Activated T-cell treated with anti-CD3 and anti-CD28 coated beads for 24 hours (primary cell): ENCODE measurements at places on chromosomes 4 and X.

GRCh38 chr4:101201421-101201820 lies 145.9 kb downstream of the PPP3CA start:
- DNase-seq = no peak

DNA sequence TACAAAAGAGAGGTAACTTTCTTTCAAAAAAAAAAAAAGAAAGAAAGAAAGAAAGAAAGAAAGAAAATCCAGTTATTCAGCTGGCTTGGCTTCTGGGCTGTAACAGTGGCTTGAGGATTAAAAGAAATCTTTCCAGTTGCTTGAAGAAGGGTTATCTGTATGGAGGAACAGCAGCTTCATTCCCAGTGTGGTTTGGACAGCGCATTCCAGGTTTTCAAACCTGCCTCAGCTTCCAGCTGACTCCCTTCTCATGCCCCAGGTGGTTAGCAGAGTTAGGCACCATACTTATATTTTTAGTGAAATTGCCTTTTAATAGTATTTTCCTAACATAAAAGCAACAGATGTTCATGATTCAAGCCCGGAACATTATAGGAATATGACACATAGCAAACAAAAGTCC lies 48.6 kb downstream of the TMEM164 start:
- DNase-seq = no peak

GRCh38 chr4:15657366-15657765 lies 2.2 kb upstream of the FBXL5 start:
- no peak for DNase-seq

- DNase-seq = no peak
These were observed 805.4 kb upstream of the GALNTL6 start for GRCh38 chr4:171007618-171008390.

DNA sequence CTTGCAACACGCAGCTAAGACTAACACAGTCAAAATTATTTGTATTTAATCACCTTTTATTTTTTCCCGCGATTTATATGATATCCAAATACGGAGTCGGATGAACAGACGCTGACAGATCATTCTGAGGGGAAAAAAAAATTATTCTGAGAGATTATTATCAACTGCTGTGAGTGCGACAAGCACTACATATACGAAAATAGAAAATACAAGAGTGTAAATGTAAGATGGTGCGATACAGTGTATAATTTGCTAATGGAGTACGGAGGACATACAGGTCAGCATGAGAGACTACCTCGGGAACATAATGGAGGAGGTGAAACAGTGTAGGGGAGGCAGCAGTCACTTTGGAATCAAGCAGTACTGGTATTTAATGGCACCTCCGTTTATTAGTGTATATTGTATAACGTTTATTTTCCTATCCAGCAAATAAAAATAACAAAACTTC lies 2.8 kb upstream of the LIN54 start:
- no peak for DNase-seq

GRCh38 chrX:112067601-112068000 lies 15.0 kb downstream of the TRPC5 start:
- DNase-seq = no peak

DNA sequence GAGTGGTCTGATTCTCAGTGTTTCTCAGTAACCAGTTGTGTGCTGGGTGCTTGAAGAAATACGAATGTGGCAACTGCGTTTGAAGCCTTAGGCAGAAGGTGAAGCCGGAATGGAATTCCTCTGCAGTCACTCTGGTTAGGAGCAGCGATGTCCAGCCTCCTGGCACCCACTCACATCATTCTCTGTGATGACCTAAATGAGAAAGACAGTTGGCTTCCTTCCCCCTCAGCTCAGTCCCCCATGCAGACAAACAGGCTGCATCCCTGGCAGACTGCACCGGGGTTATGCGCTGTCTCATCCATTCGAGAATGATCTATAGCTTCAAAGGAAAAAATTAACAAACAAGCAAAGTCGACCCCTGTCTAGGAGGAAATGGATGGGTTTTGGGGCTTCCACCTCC lies 170.1 kb upstream of the SCML1 start:
- no peak for DNase-seq

- DNase-seq = no peak
These were observed 6.6 kb downstream of the SYN1 start for GRCh38 chrX:47613082-47613481.

DNA sequence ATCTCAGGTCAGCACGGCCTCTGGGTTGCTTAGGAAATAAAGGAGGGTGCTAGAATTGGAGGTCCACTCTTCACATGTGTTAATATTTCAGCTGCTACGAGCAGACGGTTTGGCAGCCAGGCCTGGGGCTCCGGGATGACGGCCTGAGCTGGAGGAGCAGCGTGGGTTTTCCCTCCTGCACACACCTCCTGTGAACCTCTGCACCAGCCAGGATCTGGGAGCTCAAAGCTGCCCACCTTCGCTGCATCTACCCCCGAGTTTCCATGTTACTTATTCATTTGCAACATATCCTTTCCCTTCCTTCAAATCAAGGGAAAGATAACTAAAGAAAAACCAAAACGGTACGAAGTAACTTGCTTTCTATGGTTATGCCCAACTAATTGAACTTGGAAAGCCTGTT lies 13.6 kb downstream of the STOX2 start:
- no peak for DNase-seq

DNA sequence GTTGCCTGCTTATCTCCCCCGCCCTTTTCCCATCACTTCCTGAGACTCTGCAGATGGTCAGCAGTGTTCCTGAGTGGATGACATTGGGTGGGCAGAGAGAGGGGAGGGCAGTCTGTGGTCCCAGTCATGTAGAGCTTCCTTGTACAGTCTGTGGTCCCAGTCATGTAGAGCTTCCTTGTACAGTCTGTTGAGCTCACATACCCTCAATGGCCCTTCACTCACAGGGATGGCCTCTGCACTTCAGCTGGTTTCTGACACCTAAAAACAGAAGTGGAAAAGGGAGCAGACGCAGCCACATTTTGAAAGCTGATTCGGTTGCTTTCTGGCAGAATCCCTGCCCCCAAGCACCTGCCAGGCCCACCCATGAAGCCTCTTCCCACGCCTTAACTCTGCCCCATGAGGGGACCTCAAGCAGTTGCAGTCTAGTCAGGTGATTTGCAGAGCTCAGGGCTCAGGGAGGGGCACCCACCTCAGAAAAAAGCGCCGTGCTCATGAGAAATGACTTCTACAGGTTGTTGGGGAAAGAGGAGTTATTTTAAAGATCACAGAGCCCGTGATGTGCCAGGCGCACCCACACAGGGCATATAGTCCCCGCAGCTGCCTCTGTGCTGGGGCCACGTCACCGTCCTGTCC lies 3.6 kb upstream of the TMEM271 start:
- DNase-seq = no peak

GRCh38 chr4:165016971-165017370 lies 14.8 kb upstream of the TRIM60 start:
- DNase-seq = no peak

DNA sequence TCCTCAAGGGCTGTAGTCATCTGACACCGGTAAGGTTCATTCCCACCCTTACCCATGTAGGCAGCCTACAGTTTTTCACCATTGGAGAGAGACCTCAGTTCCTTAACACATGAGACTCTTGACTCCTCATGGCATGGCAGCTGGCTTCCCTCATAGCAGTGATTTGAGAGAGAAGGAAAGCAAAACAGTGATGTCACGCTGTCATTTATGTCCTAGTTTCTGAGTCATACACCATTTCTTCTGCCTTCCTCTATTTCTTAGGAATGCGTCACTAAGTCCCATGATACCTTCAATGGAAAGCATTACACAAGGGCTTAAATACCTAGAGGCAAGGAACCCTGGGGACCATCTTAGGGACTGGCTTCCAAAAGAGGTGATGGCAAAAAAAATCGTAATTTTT lies 226.1 kb downstream of the SPCS3 start:
- no peak for DNase-seq

DNA sequence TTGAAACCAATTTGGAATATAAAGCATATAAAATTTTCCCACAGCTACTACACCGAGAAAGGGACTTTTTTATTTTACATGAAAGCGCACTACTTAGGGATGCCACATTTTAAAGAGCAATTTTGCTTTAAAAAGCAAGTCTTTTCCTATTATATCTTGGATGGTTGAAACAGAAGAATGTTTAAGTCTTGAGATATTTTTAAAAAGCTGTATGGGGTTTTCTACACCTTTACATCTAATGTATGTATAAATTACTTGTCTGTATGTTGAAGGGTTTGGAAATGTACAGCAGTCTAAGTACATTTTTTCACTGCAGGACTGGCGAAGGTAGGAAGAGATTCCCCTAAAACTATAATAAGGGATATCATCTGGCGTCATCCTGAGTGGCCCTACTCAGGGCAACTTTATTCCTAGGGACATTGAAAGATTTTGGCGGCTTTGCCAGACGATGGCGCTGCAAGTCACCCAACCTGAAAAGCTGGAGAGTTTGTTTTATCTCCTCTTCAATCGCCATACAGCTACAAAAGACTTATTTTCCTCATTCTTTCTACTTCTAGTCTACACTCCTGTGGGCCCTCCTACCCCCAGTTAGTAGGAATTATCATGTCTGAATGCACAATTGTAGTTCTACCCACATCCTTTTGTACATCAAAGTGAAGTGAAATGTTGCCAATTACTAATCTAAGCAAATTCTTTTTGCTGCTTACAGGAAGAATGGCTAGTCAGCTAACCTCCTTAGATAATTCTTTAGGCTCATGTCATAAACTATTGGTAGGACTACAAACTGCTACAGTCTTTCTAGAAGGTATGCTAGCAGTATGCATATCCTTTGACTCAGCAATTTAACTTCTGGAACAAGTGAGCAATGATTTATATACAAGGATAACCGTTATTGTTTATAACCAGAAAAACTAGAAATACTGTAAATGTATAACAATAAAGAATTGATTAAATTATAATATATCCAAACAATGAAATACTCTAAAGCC lies 782 bp upstream of the NEK1 start:
- peak; percentile 56 for DNase-seq

- no peak for DNase-seq
These were observed 173.7 kb downstream of the CENPC start for GRCh38 chr4:67371615-67372014.

DNA sequence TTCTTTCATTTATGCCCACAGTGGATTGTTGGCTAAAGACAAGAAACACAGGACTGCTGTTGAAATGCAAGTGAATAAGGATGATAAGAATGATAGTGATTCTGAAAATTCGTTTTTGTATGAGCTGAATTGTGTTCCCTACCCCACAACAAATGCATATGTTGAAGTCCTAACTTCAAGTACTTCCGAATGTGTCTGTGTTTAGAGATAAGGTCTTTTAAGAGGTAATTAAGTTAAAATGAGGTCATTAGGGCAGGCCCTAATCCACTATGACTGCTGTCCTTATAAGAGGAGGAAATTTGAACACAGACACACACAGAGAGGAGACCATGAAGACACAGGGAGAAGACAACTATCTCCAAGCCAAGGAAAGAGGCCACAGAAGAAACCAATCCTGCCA lies 126.6 kb upstream of the ACSL4 start:
- no peak for DNase-seq

DNA sequence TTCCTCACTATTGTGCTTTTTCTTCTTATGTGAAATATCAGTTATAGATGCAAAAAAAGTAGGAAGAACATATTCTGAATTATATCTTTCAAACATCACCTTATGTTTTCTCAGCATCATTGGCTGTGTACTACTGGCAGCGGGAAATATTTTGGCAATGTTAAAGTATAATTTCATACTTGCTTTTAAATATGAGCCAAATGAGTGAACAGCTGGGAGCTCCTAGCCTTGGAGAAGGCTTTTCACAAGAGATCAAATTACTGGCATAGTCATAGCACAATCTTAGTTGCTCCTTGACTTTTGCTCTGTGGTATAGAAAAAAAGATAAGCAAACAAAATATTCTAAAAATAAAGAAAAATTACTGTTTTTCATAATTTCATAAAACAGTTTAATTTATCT lies 1575.8 kb upstream of the PABPC4L start:
- no peak for DNase-seq

DNA sequence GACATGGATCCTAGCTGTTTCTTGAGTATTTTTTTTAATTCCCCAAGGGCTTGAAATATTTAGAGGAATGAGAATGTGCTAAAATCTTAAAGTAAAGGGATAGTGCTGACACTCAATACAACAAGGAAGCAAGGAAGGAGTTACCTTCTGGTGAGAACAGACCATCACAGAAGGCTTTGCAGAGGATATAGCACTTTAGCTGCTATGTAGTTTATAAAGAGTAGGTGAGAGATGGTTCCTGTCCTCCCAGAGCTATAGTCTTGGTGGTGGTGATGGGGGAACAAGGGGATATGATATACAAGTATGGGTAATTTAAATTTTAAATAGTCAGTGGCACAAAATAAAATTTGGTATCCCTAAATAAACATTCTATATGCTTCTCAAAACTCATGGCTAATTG lies 47.6 kb downstream of the MTHFD2L start:
- no peak for DNase-seq

DNA sequence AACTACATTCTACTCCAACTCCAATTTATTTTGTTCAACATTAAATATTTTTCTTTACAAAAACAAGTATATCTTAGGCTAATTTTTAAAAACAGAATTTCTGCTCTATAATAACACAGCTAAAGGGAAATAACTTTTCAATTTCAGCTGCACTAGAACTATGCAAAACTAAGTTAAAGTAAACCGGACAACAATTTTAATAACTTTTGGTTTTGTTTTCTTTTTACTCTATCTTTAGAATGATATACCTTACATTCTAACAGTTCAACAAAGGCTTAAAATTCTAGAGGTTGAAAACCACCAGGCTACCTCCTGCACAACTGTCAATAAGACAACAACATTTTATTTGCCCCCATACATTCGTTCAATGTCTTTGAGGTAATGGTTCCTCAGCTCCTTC lies 18.7 kb upstream of the KCNE5 start:
- no peak for DNase-seq

DNA sequence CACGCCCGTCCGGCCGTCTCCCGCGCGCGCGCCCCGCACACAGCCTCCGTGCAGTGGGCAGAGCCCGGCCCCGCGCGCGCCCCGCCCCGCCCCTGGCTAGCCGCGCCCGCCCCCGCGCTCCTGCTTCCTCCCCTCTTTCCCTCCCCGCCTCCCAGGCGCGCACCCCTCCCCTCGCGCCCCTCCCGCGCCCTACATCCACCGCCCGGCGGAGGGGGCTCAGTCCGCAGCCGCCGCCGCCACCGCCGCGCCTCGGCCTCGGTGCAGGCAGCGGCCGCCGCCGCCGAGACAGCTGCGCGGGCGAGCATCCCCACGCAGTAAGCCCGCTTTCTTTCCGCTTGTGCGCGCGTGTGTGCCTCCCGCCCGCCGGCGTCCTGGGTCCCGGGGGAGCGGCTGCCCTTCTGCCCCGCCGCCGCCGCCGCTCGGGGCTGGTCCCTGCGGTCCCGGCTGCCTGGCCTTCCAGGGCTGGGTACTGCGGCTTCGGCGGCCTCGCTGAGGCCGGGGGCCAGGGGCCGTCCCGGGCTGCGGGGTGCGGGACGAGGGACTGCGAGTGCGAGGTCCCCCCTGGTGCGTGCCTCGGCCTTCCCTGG lies at the start of gene FHL1:
TSS of gene FHL1 (plus strand) at position 219 of the 587 bp plus-strand sequence.
- DNase-seq = peak; percentile 16

GRCh38 chrX:40471965-40472648 lies 108.7 kb upstream of the ATP6AP2 start:
- no peak for DNase-seq
